ENCODE measurements at places on chromosomes 11 and 22. TPM values are rescaled to one million over a fixed set of nuclear protein-coding genes. Genes with fewer than 3 reads are reported as not detected.
A peak's percentile ranks its signal among the peaks of the same experiment; 100 is the strongest.

GRCh38 chr11:94747146-94747545 lies 21.0 kb upstream of the AMOTL1 start:
- no peak for DNase-seq

DNA sequence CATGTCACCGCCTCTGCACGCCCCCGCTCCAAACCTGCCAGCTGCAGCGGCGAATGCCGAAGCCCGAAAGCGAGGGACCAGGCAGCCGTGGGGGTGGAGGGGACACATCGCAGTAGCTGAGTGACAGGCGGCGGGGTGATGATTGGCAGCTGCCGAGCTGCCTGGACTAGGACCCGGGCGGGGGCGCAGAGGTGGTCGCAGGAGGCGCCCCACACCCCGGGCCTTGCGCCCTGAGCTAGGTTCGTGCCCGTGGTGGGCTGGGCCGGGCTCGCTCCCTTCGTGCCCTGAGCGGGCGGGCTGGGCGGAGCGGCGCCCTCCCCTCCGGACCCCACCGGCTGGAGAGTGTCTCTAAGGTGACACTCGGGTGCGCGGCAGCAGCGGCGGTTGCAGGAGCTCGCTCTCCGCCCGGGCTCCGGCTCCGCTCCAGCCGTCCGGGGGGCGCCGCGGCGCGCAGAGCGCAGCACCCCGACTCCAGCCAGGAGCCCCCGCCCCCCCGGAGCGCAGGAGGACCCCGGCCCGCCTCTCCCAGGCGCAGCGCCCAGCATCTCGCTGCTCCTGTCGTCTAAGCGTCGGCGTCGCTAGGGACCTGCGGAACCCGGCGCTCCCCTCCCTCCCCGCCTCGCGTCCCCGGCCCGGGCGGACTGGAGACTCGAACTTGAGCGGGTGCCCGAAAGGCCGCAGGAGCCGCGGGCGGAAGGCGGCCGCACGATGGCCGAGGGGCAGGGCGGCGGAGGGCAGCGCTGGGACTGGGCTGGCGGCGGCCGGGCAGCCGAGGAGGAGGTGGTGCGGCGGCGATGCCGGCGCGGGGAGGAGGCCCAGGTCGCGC lies 14.5 kb upstream of the DGKZ start:
- no peak for DNase-seq

OR2AG2 gene
- 0.03 TPM for polyA plus RNA-seq

DNA sequence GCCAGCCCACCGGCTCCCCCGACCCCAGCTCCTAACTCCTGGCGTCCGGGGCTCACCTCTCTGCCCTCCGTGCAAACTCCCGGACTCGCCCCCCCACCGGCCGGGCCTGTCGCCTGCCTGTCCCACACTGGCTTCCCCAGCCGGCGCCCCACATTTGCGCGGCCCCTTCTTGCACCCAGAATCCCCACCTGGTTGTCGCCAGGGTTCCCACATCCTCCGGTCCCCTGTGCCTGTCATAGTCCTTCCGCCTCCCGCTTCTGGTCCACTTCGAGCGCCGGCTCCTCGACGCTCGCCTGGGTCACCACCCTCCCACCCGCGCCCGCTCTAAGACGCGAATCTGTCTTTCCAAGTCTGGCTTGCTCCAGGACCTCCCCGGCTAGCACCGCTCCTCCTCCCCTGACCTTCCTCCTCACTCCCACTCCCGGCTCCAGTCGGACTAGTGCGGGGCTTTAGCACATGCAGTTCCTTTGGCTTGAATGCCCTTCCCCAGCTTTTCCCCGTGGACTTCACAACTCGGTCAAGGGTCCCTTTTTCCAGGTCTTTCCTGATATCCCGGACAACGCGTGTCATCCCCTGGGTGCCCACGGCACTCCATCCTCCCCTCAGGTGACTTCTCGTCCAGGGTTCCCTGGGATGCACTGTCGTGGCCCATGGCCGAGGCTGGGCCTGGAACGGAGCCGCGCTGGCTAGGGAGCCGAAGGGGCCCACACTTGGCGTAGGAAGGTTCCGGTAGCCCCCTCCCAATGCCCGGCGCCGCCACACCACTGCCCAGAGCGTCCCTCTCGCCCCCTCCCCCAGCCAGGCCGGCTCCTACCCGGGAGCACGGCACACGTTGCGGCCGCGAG lies 635 bp downstream of the SCARF2 start:
- no peak for DNase-seq

PDGFD gene
- 26.7 TPM for polyA plus RNA-seq

- no peak for DNase-seq
Observed at GRCh38 chr11:1205987-1206331, 16.9 kb upstream of the MUC5B start.

GRCh38 chr11:26947379-26947844 lies 46.5 kb upstream of the FIBIN start:
- peak; percentile 29 for DNase-seq

- DNase-seq: no peak
Observed at GRCh38 chr11:88345408-88345807, 7.9 kb upstream of the CTSC start.

DNA sequence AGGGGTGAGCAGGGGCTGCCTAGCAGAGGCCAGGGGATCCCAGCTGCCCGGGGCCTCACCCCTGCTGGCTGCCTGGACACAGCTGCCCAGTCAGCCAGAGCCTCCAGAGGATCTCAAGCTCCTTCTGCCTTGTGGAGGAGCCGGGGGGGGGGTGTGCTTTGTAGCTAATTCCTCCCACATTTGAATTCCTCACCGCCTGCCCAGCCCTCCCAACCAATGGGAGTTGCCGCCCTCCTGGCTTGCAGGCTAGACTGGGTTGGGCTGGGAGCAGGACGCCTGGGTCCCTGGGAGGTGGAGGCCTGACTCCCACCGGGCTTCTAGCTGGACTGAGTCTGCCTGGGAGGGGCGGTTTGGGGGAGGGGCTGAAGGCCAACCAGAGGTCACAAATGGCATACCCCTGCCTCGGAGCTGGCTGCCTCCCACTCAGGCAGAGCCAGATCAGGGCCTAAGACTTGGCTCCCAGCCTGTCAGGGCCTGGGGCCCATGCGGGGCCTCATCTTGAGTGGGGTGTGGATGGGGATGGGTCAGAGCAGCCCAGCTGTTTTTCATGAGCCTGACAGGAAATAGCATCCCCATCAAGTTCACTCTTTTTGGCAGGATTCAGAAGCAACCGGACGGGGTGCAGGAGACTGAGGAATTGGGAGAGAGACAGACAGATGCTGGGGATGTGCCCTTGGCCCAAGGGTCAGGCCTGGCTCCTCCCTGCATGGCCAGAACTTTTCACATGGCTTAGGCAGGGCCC lies 29.2 kb upstream of the PDE2A start:
- peak; percentile 59 for DNase-seq

GRCh38 chr11:27200779-27201453 lies 160.3 kb downstream of the BBOX1 start:
- DNase-seq: no peak

GRAMD4 gene
- polyA plus RNA-seq: 13.1 TPM

- no peak for DNase-seq
Observed at GRCh38 chr11:2443881-2444820, at the start of gene TRPM5. TSS of gene TRPM5 (minus strand) at chr11:2444514. CDS start at chr11:2423036, 21,478 bp downstream.

GRCh38 chr22:32331918-32332725 lies 25.5 kb upstream of the RFPL3 start:
- DNase-seq: no peak

OR5F1 gene
- polyA plus RNA-seq: not detected

DNA sequence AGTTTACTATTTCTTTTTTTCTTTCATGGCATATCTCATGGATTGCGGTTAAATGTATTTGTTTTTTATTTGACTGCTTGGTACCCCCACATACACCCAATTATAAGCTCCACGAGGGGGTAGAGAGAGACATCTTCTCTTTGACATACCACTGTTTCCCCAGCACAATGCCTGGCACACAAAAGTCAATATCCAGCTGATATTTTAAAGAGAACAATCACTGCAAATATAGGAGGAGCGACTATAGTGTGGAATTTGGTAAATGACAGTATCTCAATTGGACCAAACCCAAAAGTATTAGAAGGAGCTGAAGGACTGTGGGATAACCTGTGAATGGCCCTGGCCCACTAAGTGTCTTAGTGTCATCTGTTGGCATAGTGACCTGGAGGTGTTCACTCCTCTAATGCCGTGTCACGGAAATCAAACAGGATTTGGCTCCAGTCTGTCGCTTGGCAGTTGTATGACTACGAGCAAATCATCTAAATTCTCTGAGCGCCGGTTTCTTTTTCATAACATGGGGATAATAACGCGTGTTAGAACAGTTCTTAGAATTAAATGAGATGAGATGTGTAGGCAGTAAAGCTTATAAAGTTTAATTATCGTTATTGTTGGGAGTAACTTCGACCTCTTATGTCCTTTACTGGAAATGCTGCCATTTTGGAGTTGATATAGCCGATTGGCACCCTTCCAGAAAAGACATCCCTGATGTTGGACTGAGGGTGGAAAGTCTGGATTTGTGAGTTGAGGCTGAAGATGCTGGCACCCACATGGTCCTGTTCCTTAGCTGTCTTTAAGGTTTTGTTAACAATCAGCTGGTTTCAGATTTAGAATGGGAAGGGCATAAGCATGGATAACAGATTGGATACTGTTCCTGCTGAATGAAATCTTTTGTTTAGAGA lies 144.5 kb downstream of the DBX1 start:
- no peak for DNase-seq

- DNase-seq: no peak
Observed at GRCh38 chr11:115194802-115195110, 309.5 kb downstream of the CADM1 start.

GRCh38 chr22:39938509-39939111 lies 21.6 kb upstream of the TMA7B start:
- DNase-seq: no peak

- DNase-seq: no peak
Observed at GRCh38 chr11:71383461-71383860, 64.7 kb downstream of the DHCR7 start.

- DNase-seq: no peak
Observed at GRCh38 chr11:91932151-91932821, 292.3 kb upstream of the FAT3 start.

CASP5 gene
- 0.32 TPM for polyA plus RNA-seq

GRCh38 chr11:20448834-20449233 lies 61.3 kb downstream of the PRMT3 start:
- no peak for DNase-seq

DNA sequence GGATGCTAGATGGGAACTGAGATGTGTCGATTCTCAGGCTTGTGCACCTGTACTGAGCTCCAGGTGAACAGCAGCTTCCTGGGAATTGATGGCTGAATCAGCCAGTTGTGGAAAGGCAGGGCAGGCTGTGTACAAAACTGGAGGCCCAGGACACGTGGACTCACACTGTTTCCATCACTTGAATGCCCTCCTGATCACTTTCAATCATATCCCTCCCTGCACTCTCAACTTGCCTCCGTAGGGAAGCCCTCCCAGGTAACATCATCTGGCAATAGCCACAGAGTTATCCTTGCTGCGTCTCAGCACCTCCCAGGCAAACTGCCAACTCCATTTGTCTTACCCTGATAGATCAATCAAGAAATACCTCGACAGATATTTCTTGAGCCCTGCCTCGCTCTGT lies 10.1 kb downstream of the FAM83F start:
- no peak for DNase-seq

TBX10 gene
- polyA plus RNA-seq: not detected

TTLL12 gene
- 26.6 TPM for polyA plus RNA-seq

- DNase-seq: no peak
Observed at GRCh38 chr11:81246941-81247340, 1486.7 kb downstream of the FAM181B start.

DNA sequence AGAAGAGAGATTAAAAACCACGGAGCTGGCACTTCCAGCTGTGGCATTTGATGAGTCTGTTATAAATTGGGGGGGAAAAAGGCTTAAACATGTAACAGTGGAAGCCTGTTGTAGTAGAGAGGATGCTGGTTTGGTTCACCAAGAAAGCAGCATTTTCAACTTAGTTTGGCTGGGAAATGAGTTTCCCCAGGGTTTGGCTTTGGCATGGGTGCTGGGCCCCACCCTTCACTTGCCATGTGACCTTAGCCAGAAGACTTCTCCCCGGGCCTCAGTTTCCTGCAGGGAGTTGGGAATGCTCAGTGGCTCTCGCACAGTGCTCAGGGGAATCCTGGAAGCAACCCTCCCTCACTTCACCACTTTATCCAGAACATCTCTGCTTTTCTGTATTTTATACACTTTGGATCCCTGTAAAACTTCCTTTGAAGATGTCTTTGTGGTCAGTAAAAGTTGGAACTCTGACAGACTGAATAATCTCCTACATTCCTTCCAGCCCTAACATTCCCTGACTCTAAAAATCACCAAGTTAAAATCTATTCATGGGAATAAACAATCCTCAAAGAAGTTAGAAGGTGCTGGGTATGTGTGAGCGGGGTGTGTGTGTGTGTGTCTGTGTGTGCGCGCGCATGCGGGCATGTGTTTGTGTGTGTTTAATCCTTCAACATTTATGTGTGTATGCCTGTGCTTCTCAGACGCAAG lies 166.0 kb downstream of the TENM4 start:
- no peak for DNase-seq

APOC3 gene
- polyA plus RNA-seq: 4.1 TPM
